ENCODE measurements at places on chromosomes 7 and 10. TPM values are rescaled to one million over a fixed set of nuclear protein-coding genes. Genes with fewer than 3 reads are reported as not detected.

Gene MGAM2
- 0.15 TPM for total RNA-seq

- DNase-seq: peak; percentile 83
Measured at GRCh38 chr10:101217450-101218281, 11.6 kb downstream of the LBX1 start.

DNA sequence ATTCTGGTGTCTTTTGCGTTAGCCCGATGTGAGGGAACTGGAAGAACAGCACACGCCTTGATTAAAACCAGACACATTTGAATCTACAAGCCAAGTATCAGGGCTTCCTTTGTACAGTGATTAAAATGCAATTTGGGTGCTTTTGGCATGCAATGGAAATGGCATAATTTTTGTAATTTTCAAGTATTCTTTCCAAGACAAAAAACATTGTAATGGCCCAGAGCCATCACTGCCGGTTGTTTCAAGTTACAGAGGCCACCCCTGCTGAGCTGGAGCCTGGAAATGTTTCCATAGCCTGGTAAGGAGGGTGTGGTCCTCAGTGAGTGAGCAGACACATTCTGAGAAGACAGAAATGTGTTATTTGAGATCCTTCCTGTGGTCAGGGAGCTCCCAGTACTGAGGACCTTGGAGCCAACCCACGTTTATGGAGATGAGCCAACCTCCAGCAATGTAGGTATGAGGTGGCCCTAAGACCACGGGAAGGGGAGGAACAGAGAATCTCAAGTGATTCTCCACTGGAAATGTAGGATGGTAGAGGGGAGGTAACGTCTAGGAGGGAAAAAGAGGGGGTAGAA lies 20.9 kb downstream of the TEX36 start:
- no peak for DNase-seq

GRCh38 chr7:84507529-84507928 lies 312.9 kb upstream of the SEMA3A start:
- DNase-seq: no peak

- DNase-seq: peak; percentile 46
Measured at GRCh38 chr7:103446049-103446520, at the start of gene SLC26A5. SLC26A5 (minus strand) TSS chr7:103446207; CDS start chr7:103421514, 24,693 bp downstream.

Measured in endothelial cell (in vitro differentiated cells).